Stimulated activated CD4-positive, alpha-beta T cell treated with anti-CD3 and anti-CD28 coated beads, Interleukin-4, amount 100 ng/mL, for 48 hours (primary cell): ENCODE measurements at places on chromosomes 7 and 10.
A peak's percentile ranks its signal among the peaks of the same experiment; 100 is the strongest.

- no peak for DNase-seq
These were observed 157.5 kb upstream of the MGMT start for GRCh38 chr10:129309565-129309964.

- DNase-seq: no peak
These were observed 643.1 kb upstream of the SEMA3D start for GRCh38 chr7:85829817-85830432.

GRCh38 chr10:100978901-100979195 is 8.4 kb downstream of the MRPL43 start:
- no peak for DNase-seq

GRCh38 chr10:108014902-108015177 is 850.3 kb upstream of the SORCS1 start:
- DNase-seq: no peak

- DNase-seq: no peak
These were observed 142.1 kb downstream of the CXCL12 start for GRCh38 chr10:44242826-44243225.

GRCh38 chr7:114981323-114981722 is 59.4 kb downstream of the MDFIC start:
- DNase-seq: no peak

GRCh38 chr10:118543714-118544400 is 51.6 kb downstream of the PRLHR start:
- peak; percentile 38 for DNase-seq

GRCh38 chr7:2760098-2760889 is 72.3 kb downstream of the AMZ1 start:
- no peak for DNase-seq

DNA sequence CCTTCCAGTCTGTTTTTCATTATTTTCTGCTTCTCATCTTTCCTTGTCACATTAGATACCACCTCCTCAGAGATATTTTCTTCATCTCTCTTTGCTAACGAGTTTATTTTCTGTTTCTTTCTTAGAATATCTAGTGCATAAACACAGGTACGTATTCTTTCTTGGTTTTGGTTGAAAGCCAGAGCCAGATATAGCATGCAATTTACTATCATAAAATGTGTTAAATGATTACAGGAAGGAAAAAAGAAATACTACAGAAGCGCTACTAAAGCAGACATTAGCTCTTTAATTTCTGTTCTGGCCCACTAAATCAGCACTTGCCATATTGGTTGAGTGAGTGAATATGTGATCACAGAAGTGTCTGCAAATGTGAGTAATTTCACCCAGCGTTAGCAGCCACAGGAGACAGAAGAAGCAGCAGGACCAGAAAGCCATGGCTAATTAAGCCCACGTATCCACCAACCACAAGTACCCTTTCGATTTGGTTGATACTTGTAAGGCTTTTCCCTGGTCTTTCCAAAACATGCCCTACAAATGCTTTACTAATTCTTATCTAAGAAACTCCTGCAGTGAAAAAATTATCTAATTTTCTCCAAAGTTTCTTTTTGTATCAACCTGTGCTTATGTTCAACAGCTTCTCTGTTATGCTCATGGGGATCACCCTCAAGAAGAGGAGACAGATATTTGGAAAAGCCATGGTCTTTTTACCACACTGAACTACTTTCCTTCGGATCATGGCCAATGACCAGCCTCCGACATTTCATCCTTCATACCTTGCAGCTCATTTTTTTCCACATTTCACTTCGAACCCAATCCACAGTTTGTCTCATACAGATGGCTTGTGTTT is 23.1 kb upstream of the MACC1 start:
- no peak for DNase-seq

DNA sequence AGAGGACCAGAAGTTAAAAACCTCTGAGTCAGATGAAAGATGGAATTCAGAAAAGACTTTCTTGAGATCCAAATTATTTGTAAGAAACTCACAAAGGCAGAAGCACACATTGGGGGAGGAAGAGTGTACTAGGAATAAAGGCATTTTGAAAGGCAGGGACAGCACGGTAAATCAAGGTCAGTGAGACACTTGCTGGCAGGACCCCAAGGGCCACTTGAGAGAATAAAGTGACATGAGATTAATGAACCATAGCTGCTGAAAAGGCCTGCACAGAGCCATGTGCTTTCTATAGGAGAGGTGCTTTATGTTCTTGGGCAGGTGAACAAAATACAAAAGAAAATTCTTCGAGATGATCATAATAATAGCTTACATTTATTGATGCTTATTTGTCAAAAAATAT is 929.9 kb upstream of the MBL2 start:
- DNase-seq: no peak

DNA sequence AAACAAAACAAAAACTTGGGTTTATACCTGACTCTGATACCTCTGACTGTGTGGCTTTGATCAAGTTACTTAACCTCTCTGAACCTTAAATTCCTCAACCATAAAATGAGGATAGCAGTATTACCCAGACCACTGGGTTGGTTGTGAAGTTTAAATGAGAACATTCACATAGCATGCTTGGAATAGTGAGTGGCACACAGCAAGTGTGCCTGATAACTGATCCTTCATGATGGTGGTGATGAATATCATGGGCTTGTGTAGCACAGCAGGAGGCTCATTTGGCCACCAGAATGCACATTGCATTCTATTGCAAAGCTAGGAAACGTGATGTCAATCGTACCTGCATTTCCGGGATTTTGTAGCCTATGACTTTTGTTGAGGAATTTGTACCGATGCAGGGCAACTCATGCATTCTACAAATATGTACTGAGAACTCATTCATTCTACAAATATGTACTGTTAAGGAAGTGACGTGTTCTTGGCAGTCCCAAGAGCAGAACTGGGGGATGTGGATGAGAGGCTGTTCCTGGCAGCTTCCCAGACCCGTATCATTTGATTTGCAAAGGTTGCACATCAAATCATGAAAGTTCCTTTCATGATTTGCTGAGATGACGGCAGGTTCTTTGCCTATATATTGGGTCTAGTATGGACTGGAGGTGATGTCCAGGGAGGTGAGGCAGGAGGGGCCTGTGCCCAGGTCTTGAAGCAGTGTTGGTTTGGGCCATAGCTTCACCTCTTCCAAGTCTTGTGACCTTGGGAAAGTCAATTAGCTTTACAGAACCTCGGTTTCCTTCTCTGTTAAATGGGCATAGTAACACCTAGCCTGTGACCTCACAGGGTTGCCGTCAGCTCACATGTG is 94.6 kb upstream of the SMNDC1 start:
- DNase-seq: no peak

GRCh38 chr10:109883859-109884771 is 39.2 kb downstream of the XPNPEP1 start:
- peak; percentile 34 for DNase-seq

- DNase-seq: no peak
These were observed 30.6 kb downstream of the APBB1IP start for GRCh38 chr10:26468700-26469099.

GRCh38 chr10:99730026-99730425 is 1.9 kb downstream of the COX15 start:
- DNase-seq: no peak

DNA sequence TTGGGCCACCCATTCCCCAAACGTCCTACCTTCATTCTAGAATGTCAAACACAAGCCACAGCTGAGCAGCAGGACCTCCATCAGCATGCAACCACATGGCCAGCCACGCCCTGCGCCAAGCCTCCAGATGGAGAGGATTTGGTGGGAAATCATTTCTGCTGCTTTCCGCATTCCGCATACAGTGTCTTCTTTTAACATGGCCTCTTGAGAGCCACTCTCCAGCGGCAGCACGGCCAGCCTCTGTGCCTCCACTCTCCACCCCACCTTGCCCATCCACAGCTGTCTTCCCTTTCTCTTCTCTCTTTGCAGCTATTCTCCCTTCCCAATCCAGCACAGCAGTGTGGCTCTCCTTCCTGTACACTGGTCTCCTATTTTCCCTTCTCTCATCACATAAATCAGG is 389.1 kb downstream of the PAXIP1 start:
- DNase-seq: no peak
